Astrocyte (in vitro differentiated cells and primary cell): ENCODE measurements at places on chromosomes 2 and 18. TPM values are rescaled to one million over a fixed set of nuclear protein-coding genes. Genes with fewer than 3 reads are reported as not detected.

DNA sequence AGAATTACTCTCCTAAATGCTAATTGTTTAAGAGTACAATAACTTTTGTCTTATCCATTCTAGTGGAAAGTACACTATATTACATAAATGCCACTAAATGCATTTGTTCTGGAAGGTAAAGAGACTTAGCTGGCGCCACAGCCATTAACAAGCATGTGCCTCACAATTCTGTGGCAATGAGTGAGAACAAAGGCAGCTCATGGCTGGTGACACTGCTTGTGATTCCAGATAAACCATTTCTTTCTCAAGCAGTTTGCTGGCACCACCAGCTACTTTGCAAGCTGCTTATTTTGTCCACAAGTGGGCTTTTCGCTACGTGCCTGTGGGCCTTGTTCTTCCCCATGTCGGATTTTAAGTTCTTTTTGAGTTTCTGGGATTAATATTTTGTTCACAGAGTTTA, 147.6 kb upstream of the SMAD7 start:
- no peak for DNase-seq

- peak; percentile 66 for DNase-seq
Measured at GRCh38 chr2:226758921-226759640, 40.5 kb downstream of the IRS1 start.

GRCh38 chr2:241083091-241083415, 19.0 kb downstream of the MTERF4 start:
- DNase-seq, result no peak

The MC4R gene
- not detected in 2 replicates for total RNA-seq

- no peak for DNase-seq
Measured at GRCh38 chr2:1800716-1801388, 56.5 kb upstream of the PXDN start.

The GPR55 gene
- total RNA-seq, result 0.12 TPM in 1 of 2 replicates, not detected in the other

GRCh38 chr2:133966720-133967304, 287.1 kb upstream of the MGAT5 start:
- DNase-seq, result no peak

The RIT2 gene
- not detected in 2 replicates for total RNA-seq

DNA sequence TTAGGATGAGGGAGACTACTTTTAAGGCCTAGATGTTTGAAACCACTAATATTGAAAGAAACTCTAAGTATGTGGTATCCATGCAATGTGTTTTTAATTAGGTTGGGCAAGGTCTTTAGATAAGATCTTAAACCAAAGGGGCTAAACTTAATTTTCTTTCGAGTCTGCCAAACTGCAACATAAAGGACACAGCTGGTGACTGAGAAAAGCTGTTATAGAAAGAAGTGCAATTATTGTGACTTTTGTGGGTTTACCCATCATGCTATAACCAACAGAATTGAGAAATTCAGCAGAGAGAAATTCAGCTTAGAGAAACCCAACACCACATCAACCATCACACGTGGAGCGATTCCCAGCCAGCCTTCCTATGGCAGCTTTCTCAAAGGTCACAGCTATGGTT, 119.5 kb upstream of the LMAN1 start:
- peak; percentile 23 for DNase-seq

The YWHAQ gene
- total RNA-seq, result 358 and 408 TPM in 2 replicates

DNA sequence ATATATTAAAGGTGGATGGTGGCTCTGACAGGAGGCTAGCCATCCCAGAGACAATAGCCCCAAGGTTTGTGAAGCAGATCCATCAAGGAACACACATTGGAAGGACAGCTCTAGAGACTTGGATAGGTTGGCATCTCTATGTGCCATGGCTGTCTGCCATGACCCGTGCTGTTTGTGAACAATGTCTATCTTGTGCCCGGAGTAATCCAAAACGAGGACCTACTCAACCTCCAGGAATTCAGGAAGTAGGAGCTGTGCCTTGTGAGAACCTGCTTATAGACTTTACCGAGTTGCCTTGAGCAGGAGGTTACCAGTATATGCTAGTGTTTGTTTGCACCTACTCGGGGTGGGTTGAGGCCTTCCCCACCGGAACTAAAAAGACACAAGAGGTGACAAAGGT, 43.1 kb upstream of the SELENOI start:
- no peak for DNase-seq

GRCh38 chr2:25482341-25482740, 140.6 kb upstream of the DNMT3A start:
- DNase-seq, result no peak

GRCh38 chr18:77087393-77088141, 45.0 kb downstream of the MBP start:
- peak; percentile 32 for DNase-seq

GRCh38 chr18:24230766-24231165, 91.9 kb downstream of the CABYR start:
- no peak for DNase-seq

DNA sequence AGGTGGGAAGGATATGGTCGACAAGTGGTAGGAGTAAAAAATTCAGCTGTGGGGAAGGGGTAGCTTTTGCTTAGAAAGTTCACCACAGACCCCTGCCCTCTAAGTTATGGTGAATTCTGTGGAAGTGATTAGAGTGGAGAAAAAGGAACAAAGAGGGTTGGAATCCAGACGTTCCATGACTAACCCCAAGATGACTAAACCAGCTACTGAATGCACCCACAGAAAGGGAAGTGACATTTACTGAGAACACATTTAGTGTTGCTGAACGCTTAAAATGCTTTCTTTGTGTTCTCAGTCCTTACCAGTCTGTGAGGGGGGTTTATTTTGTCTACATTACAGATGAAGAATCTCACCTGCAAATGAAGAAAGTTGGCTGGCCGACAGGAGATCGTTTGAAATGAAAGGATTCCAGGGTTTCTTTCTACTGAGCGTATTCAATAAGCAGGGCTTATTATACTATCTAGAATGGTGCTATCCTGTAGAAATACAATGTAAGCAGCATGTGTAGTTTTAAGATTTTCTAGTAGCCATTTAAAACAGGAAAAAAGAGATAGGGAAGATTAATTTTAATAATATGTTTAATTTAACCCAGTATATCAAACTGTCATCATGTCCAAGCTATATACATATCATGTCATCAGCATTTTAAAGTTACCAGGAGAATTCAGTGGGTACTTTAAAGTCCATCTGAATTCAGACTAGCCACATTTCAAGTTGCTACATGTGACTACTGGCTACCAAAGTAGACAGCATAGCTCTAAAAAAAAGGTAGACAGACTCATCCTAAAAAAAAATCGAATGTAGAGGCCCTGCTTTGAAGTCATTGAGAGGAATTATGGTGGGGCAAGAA, 60.1 kb downstream of the LIMS1 start:
- peak; percentile 98 for DNase-seq

- DNase-seq, result no peak
Measured at GRCh38 chr18:7370802-7371201, 139.9 kb downstream of the LRRC30 start.

DNA sequence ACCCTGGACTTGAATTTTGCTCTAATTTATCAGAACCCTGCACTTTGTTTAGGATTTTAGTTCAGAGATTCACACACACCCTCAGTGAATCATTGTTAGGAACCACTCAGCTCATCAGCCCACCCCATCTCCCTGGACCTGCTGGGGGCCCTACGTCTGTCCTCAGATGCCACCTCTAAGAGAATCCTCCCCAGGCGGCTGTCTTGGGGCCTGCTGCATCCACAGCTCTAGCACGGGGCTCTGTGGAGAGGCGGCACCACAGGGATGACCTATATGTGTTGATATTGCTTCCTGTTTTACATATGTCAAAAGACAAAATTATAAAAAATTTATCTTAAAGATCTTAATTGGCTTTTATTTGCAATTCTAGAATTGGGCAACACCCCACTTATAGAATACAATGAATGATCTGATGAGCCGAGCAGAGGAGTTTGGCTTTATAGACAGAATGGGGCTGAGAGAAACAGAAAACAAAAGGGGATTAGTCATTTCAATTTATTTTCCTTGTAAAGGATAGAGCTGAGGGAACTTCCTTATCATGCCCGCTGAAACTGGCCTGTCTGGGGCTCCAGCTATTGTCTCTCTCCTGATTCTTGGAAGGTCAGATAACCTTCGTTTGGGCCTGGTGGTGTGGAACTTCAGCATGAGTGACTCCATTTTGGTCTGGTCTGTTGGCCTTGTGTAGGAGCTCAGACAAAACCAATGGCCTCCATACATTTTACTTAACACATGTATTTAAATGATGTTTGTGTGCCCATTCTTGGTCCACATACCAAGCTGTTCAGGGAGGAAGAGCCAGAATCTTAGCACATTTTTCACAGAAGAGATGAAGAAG, 1.4 kb downstream of the MYO7B start:
- DNase-seq, result no peak

The TRABD2A gene
- 2.6 and 3.2 TPM in 2 replicates for total RNA-seq
